ENCODE measurements at places on chromosomes 12 and 14.

- no peak for DNase-seq
Measured at GRCh38 chr14:56273951-56274350, 155.7 kb downstream of the PELI2 start.

DNA sequence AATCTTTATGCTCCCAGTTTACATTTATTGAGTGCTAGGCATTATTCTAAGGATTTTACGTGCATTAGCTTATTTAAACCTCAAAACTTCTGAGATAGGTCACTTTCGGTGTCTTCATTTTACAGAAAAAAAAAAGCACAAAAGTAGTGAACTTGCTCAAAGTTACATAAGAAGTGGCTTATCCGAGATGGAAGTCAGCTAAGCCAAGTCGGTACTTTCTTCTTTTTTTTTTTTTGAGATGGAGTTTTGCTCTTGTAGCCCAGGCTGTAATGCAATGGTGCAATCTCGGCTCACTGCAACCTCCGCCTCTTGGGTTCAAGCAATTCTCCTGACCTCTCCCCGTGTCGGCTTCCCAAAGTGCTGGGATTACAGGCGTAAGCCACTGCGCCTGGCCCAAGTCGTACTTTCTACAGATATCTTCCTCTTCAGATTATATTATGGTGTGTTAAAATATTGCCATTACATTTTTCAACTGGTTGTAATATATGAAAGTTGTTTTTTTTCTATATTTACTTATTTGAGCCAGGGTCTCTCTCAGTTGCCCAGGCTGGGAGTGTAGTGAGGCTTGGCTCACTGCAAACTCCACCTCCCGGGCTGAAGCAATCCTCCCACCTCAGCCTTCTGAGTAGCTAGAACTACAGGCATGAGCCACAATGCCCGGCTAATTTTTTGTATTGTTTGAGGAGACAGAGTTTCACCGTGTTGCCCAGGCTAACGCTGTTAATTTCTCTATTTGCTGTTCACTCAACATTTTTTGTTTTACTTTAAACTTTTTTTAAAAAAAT is 8.9 kb downstream of the DPPA3 start:
- DNase-seq, result no peak

DNA sequence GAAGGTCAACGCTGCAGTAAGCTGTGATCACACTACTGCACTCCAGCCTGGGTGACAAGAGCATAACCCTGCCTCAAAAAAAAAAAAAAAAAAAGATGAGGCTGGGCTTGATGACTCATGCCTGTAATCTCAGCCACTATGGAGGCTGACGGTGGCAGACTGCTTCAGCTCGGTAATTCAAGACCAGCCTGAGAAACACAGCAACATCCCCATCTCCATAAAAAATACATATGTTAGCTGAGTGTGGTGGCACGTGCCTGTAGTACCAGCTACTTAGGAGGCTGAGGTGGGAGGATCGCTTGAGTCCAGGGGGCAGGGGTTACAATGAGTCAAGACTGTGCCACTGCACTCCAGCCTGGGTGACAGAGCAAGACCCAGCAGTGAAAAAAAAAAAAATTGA is 50.4 kb downstream of the GXYLT1 start:
- no peak for DNase-seq

DNA sequence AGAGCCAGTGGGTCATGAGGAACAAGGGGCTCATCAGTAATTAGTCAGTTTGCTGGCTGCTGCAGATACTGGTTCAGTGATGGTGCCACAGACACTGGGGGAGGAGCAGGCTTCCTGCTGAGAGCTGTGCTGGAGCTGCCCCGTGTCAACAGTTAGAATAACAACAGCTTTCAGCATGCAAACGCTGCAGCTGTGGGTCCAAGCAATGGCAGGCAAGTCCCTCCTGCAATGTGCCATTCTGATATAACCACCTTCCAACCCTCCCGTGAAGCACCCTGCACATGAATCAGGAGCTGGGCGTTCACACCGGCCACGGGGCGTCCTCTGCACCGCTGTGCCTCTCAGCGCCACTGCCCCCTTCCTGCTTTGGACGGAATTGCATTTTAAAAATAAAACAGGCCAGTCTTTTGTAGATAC is 258.4 kb upstream of the SFSWAP start:
- DNase-seq, result no peak

DNA sequence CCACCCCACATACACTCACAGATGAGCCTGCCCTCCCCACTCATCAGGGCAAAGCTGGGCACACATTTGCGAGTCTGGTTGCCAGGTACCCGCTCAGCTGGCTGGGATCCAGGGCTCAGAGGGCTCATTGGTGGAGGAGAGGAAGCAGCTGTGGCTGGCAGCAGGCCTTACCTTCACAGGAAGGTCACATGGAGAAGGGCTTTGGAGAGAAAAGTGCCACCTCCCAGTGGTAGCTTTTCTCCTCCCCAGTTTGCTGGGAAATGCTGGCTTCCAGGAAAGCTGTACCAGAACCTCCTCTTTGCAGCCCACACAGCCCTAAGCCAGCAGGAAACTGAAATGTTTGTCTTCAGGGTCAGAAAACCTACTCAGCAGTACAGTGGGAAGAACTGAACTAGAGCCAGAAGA is 55.6 kb downstream of the LGMN start:
- DNase-seq, result no peak

DNA sequence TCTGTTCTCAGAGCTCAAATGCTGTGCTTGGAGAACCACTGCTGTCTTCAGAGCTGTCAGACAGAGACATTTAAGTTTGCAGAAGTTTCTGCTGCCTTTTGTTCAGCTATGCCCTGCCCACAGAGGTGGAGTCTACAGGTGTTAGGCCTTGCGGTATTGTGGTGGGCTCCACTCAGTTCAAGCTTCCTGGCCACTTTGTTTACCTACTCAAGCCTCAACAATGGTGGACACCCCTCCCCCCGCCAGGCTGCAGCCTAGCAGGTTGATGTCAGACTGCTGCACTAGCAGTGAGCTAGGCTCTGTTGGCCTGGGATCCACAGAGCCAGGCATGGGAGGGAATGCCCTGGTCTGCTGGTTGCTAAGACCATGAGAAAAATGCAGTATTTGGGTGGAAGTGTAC is 323.8 kb downstream of the BCAT1 start:
- no peak for DNase-seq

DNA sequence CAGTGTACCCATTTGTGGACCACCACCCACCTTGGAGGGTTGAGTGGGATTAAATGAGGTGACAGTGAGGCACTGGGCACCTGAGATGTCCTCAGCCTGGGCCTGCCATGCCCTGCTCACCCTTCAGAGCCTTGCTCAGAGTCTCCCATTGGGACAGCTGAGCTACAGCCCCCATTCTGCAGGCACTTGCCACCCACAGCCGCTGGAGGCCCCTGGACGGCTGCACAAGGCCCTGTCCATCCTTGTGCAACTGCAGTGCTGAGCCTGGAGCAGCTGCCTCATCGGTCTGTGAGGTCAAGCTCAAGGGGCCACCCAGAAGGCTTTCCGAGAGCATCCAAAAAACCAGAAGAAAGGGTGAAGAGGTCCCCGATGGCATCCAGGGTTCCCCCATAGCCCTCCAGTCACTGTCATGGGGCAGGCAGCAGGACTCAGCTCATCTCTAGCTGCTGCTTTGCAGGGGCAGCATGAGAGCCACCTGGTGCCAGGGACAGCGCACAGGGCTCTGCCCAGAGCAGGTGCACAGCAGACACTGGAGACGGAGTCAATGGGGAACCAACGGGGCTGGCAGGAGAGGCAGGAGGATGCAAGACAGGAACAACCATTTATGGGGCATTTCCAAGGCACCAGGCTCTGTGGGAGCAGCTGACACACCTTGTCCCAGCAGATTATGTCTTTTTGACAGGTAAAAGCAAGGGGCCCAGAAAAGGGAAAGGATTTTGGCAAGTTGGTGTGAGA is 84.6 kb downstream of the ARL6IP4 start:
- no peak for DNase-seq

GRCh38 chr12:6584293-6584692 is 16.2 kb upstream of the NOP2 start:
- no peak for DNase-seq

GRCh38 chr12:102496591-102496990 is 16.2 kb upstream of the IGF1 start:
- DNase-seq, result no peak

DNA sequence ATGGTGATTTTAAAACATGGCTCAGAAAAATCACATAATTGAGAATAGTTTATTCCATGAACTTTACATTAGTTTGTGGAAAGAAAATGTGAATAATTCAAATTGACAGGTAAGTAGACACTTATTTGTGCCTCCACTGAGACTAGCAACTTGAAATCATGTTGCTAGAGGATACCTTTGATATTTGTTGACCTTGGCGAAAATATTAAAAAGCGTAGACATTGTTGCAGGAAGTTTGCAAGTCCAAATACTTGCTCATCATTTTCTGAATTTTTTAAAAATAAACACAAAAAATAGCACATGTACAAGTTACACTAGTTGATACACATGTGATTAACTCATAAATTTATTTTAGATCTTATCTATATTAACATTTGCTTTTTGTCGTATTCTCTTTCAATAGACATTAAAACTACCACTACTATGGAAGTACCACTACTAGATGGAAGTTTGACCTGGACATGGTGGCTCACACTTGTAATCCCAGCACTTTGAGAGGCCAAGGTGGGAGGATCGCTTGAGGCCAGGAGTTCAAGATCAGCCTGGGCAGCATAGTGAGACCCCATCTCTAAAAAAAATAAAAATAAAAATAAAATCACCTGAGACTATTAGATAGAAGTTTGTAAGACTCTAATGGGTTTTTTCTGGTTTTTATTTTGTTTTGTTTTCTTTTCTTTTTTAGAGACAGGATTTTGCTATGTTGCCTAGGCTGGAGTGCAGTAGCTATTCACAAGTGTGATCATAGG is 24.3 kb downstream of the VEZT start:
- DNase-seq, result no peak

DNA sequence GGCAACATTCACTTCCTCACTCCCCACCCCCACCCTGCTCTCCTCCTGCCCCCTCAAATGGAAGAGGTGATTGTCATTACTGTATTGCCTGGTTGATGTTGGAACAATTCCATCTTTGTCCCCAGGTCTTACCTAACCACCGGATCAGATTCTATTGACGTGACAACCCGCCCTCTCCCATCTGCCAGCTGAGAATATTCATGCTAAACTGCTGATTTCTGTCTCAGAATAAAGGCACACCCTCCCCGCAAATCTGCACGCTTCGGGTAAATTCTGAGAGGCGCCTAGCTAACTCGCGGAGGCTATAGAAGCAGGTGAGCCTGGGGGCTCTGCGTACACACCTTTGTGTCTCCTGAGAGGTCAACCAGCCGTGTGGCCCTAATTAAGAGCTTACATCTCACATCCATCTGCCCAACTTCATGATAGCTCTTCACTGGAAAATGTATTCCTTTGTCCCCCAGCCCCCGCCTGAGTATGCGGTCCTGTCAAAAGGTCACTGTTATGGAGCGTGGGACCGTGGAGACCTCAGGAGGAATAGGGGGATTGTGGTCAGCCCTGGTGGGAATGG is 1054.3 kb downstream of the VRK1 start:
- no peak for DNase-seq

DNA sequence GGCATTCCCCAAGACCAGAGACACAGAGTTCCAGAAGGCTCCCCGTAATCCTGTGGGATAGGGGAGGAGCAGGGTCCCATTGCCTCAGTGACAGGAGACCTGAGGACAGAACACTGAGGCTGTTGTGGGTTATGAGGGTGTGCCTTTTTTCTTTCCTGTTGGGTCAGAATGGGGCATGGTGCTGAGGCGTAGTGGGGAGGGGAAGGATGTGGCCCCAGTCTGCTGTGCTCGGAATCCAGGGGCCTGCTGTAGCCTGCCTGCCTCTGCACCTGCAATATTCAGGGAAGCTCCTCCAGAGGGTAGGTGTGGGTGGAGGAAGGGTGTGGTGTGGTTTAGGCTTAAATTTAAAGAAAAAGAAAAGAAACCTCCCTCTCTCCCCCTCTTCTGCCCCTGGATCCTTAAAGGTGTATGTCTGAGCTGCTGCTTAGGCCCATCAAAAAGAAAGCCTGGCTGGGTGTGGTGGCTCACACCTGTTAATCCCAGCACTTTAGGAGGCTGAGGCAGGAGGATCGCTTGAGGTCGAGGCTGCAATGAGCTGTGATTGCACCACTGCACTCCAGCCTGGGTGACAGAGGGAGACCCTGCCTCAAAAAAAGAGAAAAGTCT is 18.7 kb downstream of the PLEKHG3 start:
- DNase-seq, result no peak

GRCh38 chr12:68037616-68038255 is 48.5 kb downstream of the IFNG-AS1 start:
- DNase-seq, result no peak

DNA sequence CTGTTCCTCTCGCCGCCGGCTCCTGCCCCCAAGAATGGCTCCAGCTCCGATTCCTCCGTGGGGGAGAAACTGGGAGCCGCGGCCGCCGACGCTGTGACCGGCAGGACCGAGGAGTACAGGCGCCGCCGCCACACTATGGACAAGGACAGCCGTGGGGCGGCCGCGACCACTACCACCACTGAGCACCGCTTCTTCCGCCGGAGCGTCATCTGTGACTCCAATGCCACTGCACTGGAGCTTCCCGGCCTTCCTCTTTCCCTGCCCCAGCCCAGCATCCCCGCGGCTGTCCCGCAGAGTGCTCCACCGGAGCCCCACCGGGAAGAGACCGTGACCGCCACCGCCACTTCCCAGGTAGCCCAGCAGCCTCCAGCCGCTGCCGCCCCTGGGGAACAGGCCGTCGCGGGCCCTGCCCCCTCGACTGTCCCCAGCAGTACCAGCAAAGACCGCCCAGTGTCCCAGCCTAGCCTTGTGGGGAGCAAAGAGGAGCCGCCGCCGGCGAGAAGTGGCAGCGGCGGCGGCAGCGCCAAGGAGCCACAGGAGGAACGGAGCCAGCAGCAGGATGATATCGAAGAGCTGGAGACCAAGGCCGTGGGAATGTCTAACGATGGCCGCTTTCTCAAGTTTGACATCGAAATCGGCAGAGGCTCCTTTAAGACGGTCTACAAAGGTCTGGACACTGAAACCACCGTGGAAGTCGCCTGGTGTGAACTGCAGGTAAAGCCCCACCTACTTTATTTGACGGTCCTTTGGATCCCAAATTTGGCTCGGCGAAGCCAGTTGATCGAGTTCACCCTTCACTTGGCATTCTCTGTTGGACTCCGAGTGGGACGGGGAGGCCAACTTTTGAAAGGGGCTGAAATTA is 1.5 kb downstream of the WNK1 start:
- peak; percentile 23 for DNase-seq

DNA sequence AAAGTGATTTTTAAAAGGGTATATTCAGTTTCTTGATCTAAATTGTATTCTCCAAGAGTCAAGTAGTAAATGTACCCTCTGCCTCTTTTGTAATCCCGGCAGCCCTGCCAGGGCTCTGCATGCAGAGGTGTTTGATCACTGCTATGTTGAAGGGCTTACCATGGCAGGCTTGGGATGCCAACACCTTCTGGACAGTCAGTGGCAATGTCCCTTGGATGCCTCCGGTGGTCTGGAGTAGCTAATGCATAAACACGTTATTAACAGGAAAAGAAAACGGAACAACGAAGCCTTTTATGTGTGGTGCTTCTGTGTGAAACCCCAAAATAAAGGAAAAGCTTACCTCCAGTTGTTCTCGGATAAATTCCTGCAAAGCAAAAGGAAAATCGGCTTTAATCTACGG is 19.9 kb downstream of the EIF2B2 start:
- DNase-seq, result no peak

All from activated CD4-positive, alpha-beta T cell treated with anti-CD3 and anti-CD28 coated beads for 1 hour (primary cell).